ENCODE measurements at places on chromosomes 4 and X.

GRCh38 chrX:2889045-2889605 lies 40.0 kb downstream of the ARSD start:
- DNase-seq: no peak

- DNase-seq: no peak
Observed at GRCh38 chr4:57370691-57371090, 260.5 kb upstream of the IGFBP7 start.

DNA sequence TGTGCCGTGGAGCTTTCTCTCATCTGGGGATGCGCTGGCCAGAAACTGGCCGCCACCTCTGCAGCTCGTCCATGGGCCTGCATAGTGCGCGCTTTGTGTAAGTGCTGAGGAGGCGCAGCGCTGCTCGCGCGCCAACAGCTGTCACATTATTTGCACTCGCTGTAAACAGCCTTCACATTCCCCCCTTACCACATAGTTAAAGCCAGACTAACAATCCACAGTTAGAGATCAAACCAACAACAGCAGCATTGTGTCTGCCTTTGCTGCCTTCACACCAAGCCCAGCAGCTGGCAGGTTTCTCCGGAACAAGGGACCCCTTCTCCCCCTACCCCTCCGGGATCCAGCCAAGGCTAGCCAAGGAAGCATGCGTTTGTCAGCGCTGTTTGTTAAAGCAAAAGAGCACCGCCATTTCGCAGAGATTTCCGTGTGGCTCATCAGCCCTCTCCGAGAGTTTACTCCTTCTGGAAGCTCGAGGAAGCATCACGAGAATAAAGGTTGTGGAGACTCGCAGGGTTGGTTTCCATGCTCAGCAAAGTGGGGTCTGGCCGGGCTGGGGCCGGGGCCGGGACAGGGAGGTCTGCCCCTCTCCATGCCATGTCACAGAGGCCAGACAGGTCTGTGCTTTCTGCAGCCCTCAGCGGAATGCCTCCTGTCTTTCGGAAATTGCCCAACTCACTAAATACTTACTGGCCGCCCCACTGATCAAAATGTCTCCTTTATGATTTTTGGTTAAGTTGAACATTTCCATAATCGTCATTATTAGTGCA lies 11.0 kb downstream of the BCOR start:
- no peak for DNase-seq

GRCh38 chrX:153445106-153445855 lies 575 bp downstream of the TREX2 start:
- DNase-seq: no peak

DNA sequence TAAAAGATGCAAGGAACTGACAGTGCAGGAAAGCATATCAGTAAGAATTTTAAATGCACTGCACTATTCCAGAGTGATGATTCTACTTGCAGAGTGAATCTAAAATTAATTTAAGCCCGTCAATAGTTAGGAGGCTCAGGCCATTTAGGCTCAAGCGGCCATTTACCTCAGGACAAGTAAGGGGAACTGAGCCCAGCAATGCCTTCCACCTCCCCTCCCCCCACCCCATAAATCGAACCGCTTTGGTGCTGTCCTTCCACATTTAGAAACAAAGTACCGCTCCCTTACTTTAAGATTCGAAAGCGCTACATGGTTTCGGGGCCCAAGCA lies 665 bp downstream of the RBM41 start:
- no peak for DNase-seq

GRCh38 chr4:75158451-75158850 lies 225.5 kb downstream of the PARM1 start:
- DNase-seq: no peak
